IPS DF 19.7 (cell line): ENCODE measurements at places on chromosomes 5 and 9.

- peak; percentile 78 for DNase-seq
These were observed at the start of gene ASB6 for GRCh38 chr9:129641750-129642585. Gene ASB6, minus strand, starts transcription at chr9:129642151. Its CDS starts 152 bp downstream, at chr9:129641999.

- no peak for DNase-seq
These were observed 4.6 kb upstream of the ISL1 start for GRCh38 chr5:51378448-51379330.

- no peak for DNase-seq
These were observed 34.4 kb downstream of the ROPN1L start for GRCh38 chr5:10475931-10476676.

DNA sequence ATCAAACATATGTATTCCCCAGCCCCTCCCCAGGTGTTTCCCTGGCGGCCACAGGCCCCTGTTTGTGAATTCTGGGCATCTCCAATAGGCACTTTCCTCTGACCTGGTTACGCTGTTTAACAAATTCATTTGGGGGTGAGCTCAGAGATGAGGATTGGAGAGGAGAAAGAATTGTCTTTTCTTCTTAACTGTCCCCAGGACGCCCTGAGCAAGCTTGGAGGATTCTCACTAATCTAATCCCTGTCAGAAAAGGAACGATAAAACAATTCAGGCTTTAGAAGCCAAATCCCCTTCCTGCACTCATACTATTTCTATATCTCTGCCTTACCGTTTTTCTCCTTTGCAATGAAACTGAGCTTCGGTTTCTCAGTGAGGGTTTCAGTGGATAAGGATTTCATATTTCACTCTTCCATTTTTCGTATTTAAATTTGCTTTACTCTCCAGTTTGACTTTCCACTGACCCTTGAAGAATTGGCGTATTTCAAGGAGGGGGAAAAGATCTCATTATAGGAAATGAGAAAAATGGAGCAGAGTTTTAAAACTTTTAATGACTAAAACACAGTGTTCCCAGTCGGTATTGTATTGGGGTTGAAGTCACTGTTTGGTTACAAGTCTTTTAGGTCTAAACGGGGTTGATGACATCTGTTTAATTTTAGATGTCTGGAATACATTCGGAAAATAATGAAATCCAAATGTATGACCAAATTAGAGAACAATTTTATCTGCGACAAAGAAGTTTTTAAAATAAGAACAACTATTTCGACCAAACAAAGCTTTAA, 180.1 kb downstream of the MACROH2A1 start:
- DNase-seq, result no peak

GRCh38 chr9:86238861-86239770, 20.3 kb downstream of the C9orf153 start:
- no peak for DNase-seq
